ENCODE measurements at places on chromosomes 1 and 21. TPM values are rescaled to one million over a fixed set of nuclear protein-coding genes. Genes with fewer than 3 reads are reported as not detected.

DNA sequence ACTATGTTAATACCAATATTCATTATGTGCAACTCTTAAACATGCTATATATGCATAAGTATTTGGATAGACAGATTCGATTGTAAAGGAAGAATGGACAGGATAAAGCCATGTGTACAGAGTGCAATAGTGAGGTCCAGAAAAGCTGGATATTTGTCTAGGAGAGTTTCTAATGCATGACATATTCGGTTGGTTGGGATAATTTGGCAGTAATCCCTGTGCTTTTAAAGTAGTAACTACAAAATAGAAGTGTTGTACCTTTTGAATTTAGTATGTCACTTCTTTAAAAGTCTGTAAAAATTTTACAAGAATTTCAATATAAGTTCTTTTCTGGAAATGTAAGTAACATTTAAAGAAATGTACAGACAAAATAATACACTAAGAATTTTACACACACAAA lies 774.5 kb downstream of the USP25 start:
- no peak for DNase-seq

DNA sequence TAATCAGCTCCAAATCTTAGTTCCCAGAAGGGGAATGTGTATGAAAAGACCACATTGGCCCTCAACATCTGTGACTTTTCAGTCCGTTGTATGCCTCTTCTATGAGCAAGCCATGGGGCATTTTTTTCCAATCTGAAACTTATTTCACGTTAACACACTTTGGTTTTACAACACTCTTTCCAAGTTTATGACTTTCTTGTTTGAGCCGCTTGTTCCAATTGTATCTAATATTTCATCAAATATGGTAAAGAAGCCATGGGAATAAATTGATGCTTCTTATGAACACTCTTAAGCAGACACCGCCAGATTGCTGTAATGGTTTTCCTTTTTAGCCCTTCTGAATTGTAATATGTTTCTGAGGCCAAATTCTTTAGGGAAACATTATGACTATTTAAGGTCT lies 359.9 kb downstream of the HLX start:
- DNase-seq, result no peak

DNA sequence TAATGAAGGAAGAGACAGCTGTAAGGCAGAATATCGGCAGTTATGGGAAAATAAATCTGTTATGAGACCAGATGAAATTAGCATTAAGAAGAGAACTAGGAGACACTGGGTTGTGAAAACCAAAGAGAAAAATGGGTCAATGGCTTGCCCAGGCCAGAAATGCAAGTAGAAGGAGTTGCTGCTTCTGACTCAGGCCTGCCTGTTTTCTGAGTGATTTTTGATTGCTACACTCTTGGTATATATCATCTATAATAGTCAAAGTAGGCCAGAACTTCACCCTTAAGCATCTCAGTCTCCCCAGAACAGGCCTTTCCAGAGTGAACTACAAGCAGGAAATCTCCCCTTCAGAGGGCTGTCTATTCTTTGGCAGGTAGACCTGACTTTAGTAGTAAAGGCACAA lies 107.0 kb downstream of the NRIP1 start:
- DNase-seq, result no peak

DNA sequence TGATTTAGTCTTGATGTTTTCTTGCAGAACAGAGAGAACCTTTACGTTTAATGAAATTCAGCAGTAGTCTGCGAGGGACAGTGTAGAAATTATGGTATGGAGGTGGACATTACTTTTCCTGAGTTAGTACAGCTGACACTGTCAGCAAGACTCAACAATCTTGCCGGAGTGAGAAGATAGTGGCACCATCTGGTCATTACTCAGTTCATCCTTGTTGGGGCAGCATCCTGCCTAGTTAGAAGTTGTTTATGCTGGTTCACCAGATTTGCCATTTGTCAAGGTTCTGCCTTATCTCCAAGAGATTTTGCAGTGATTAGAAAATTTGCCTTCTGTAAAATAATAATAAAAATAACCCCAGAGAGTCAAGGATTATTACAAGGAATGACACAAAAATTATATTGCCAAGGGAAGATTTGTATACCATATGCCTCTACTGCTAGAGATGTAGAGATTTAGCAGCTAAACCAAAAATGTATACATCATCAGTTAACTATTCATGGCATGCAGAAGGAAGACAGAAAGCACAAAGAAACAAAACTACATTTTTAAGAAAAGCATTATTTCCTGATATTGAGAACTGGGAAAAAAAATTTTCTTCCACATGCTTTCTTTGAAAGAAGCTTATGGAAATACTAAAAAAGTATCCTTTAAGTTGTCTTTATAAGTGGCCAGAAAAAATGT lies 1967.4 kb downstream of the NCAM2 start:
- no peak for DNase-seq

DNA sequence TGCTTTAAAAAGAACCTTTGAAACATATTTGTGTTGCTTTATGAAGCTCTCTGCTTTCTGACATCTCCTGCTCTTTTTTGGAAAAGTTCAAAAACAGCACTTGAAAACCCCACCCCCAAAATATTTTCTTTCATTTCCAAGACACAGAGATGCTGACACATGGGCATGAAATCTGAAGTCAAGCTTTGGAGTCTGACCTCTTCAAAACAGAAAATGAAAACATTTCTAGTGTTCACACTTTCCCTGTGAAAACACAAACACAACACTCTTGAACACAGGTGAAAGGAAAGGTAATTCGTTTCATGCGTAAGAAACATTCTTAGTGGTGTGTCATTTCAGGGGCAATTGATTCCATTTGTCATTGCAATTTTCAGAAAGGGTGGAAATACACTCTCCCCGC lies 10.8 kb downstream of the NGF start:
- DNase-seq, result no peak

GRCh38 chr1:27599605-27600497 lies 4.1 kb downstream of the AHDC1 start:
- DNase-seq, result no peak

DNA sequence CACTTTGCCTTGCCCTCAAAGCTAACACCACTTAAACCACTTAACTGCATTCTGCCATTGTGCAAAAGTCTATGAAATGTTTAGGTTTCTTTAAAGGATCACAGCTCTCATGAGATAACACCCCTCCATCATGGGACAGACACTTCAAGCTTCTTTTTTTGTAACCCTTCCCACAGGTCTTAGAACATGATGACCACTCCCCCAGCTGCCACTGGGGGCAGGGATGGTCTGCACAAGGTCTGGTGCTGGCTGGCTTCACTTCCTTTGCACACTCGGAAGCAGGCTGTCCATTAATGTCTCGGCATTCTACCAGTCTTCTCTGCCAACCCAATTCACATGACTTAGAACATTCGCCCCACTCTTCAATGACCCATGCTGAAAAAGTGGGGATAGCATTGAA lies 7.7 kb downstream of the ADAMTS1 start:
- DNase-seq, result no peak

- DNase-seq, result no peak
Observed at GRCh38 chr1:221696027-221696426, 45.9 kb downstream of the DUSP10 start.

GRCh38 chr1:14577261-14577660 lies 21.2 kb upstream of the KAZN start:
- no peak for DNase-seq

Gene LCA5L
- 1.9 TPM for total RNA-seq

DNA sequence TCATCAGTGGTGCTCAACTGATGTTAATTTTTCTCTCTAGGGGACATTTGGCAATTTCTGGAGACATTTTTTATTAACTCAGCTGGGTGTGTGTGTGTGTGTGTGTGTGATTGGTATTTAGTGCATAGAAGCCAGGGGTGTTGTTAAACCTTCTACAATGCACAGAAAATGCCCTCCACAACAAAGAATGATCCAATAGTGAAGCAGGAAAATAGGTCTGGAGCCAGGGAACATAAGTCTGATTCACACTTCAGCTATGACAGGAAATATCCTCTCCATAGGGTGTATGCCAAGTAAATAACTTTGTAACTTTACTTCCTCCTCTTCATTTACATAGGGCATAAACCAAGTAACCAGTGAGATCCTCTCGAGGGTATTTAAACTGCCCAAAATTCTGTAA lies 25.1 kb upstream of the TMEM61 start:
- DNase-seq, result no peak

Gene ADAMTSL4
- total RNA-seq, result 24.6 TPM

DNA sequence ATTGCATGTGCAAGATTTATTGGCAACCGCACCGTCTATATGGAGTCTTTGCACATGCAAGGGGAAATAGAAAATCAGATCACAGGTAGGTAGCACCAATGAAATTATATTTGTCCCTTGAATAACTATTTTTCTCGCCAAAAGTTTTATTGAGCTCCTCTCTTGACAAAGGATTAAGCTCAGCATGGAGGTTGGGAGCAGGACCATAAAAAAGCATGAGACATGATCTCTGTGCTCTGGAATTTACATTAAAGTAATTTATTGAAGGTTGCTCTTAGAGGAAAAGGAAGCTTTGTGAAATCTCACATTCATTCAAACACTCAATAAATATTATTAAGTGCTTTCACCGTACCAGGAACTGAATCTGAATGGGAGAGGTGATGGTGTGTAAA lies 66.0 kb upstream of the UBE2U start:
- no peak for DNase-seq

- no peak for DNase-seq
Observed at GRCh38 chr1:245345191-245345884, 190.6 kb downstream of the KIF26B start.

- DNase-seq, result no peak
Observed at GRCh38 chr21:39073717-39074116, 109.5 kb downstream of the PSMG1 start.

Gene GUCA2A
- total RNA-seq, result 2.9 TPM

Gene ETV3L
- total RNA-seq, result not detected

Gene DMRTA2
- 0.29 TPM for total RNA-seq

- no peak for DNase-seq
Observed at GRCh38 chr1:159247266-159247665, 42.6 kb downstream of the ACKR1 start.

GRCh38 chr1:172746091-172746949 lies 87.4 kb downstream of the FASLG start:
- DNase-seq, result no peak

DNA sequence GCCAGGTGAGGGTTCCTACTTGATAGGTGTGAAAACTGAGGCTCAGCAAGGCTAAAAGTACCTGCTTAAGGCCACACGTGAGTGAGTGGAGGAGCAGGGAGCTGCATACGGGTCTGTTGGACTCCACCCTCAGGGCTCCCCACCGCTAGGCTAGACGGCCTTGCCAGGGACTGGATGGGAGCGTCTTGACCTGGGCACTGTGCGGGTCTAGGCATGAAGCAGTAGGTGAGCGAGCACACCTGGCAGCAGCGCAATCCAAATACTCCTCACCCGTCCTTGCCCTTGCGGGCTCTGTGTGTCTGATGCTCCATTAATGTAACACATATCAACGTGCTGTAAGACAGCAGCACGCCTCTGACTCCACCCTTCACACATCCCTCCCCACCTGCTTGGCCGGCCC lies 94.0 kb downstream of the LACTBL1 start:
- no peak for DNase-seq

Gene SEMA4A
- 12.9 TPM for total RNA-seq

Gene NUP210L
- not detected for total RNA-seq

- DNase-seq, result no peak
Observed at GRCh38 chr21:15219894-15220293, 155.1 kb upstream of the NRIP1 start.

- DNase-seq, result no peak
Observed at GRCh38 chr21:44489962-44490361, 34.7 kb downstream of the LRRC3 start.

Gene CREB3L4
- 17.2 TPM for total RNA-seq

DNA sequence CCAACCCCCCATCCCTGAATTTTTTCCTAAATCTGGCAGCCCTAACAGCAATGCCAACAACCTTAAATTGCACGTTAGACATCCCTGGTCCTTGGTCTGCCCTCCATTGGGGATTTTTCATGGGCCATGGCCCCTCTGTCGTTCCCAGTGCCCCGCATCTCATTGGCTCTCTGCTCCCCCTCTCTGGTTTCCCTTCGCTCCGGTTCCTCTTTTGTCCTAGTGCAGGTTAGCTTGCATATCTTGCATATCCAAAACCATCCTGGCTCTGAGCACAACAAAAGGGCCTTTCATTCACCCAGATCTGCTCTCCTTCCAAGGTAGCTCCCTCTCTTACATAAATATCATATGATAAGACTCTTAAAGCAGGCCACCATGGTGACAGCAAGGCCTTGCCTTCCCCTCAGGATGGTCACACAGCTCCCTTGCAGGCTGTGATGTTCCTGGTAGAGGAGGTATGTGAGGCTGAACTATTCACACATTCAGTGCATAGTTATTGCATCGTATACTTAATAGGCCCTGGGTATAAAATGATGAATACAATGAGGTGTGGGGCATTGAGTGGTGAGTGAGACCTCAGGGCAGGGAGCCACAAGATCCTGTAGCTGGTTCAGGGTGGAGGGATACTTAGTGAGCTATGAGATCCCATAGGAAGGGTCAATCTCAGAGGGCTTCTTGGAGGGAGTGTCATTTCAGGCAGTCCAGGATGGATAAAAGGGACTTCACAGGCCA lies 45.2 kb downstream of the TENT5C start:
- no peak for DNase-seq

Gene PRAMEF7
- not detected for total RNA-seq

DNA sequence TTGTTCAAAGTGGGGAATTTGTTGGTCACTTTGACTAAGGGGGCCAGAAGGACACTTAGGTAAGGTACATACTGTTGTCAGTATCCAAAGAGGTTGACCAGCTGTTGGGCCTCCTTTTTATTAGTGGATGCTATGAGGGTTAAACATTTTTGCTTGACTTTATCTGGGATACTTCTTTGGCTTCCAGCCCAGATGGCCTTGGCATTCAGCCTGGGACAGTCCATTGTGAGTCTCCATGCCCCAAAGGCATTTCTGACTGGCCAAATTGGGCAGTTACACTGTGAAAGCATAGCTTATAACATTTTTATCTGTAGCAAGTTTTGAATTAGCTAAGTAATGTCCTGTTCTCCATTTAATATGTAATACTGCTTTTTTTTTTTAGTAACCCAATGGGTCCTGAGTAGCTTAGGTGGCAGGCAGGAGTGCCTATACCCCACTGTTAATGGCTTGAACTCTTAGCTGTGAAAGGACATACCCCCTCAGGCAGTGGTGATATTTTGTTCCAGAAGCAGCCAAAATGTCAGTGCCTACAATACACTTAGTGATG lies 35.4 kb upstream of the CD1D start:
- DNase-seq, result no peak

DNA sequence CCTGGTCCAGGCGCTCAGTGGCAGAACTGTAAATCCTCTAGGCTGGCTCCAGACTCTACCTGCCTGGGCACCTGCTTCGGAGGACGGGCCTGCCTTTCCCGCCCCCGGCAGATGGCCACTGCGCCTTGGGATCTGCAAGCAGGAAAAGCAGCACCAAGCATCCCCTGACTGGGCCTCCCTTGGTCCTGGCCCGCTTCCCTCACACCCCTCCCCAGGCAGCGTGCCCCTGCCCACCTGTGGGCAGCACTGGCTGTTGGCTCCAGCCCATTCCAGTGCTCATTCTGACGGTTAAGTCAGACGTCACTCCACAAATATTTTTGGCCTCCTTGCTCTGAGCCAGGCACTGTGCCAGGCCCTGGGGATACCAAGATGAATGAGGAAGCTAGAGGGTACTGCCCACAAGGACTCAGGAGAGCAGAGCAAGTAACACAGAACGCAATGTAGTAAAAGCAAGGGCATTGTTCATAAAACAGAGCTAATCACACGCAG lies 22.0 kb upstream of the BLACAT1 start:
- no peak for DNase-seq

Gene FAM72D
- total RNA-seq, result 3.4 TPM

- DNase-seq, result no peak
Observed at GRCh38 chr1:240149484-240150094, 57.9 kb downstream of the FMN2 start.

GRCh38 chr1:44714944-44715571 lies 15.9 kb downstream of the RNU5D-1 start:
- DNase-seq, result no peak

Gene HCRTR1
- not detected for total RNA-seq
